Karpas-422 (cell line): ENCODE measurements at places on chromosomes 7 and 10. TPM values are rescaled to one million over a fixed set of nuclear protein-coding genes. Genes with fewer than 3 reads are reported as not detected.

Gene IPMK
- 13.7 and 25.2 TPM in 2 replicates for total RNA-seq

Gene GIMAP8
- total RNA-seq, result not detected in 2 replicates

Gene MYL10
- total RNA-seq, result not detected in 2 replicates

Gene TCTN3
- total RNA-seq, result 7.5 and 14.2 TPM in 2 replicates

Gene HOXA9
- not detected in 2 replicates for total RNA-seq

- no peak for DNase-seq
- no peaks in the 10 kb centered on the region for H3K4me1 ChIP-seq
- H3K36me3 ChIP-seq, result no peaks in the 10 kb centered on the region
These were observed 76.0 kb downstream of the GPR141 start for GRCh38 chr7:37759526-37759925.

- H3K27me3 ChIP-seq, result no peaks in the 10 kb centered on the region
- no peaks in the 10 kb centered on the region for H3K36me3 ChIP-seq
- H3K4me1 ChIP-seq, result no peaks in the 10 kb centered on the region
- no peak overlapping the region for H3K27ac ChIP-seq
- DNase-seq, result no peak
These were observed 767.9 kb downstream of the GRID1 start for GRCh38 chr10:85598646-85599045.

GRCh38 chr7:35712563-35713226, 17.8 kb upstream of the HERPUD2 start:
- no peak for DNase-seq
- no peak overlapping the region for H3K4me3 ChIP-seq
- H3K36me3 ChIP-seq, result no peaks in the 10 kb centered on the region
- H3K27me3 ChIP-seq, result no peaks in the 10 kb centered on the region
- peaks cover 6% of the 10 kb centered on the region; the same call in 1 of the 2 replicates for H3K4me1 ChIP-seq
- H3K27ac ChIP-seq, result no peak overlapping the region

DNA sequence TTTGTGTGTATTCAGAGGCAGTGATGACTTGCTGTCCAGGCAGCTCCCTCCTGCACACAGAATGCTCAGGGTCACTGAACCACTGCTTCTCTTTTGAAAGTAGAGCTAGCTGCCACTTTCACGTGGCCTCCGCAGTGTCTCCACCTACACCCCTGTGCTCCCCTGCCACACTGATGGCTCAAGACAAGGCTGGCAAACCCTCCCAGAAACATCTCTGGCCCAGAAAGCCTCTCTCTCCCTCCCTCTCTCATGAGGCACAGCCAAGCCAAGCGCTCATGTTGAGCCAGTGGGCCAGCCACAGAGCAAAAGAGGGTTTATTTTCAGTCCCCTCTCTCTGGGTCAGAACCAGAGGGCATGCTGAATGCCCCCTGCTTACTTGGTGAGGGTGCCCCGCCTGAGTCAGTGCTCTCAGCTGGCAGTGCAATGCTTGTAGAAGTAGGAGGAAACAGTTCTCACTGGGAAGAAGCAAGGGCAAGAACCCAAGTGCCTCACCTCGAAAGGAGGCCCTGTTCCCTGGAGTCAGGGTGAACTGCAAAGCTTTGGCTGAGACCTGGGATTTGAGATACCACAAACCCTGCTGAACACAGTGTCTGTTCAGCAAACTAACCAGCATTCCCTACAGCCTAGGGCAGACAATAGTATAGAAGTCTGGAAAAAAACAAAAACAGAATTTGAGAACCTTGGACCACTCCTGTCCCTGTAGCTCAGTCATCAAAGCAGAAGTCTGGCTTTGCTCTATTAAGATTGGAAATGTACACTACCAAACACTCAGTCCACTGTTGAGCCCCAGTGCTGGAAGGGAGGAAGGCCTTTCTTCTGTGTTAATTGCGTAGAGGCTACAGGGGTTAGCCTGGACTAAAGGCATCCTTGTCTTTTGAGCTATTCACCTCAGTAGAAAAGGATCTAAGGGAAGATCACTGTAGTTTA, 15.8 kb downstream of the SCD start:
- no peak overlapping the region for H3K4me3 ChIP-seq
- peak overlapping the region; percentile 43; the same call in 1 of the 2 replicates for H3K27ac ChIP-seq
- H3K36me3 ChIP-seq, result peaks cover 40% of the 10 kb centered on the region

GRCh38 chr7:48390388-48391327, 219.4 kb downstream of the ABCA13 start:
- H3K27me3 ChIP-seq, result no peaks in the 10 kb centered on the region
- H3K4me1 ChIP-seq, result no peaks in the 10 kb centered on the region
- H3K27ac ChIP-seq, result no peak overlapping the region
